ENCODE measurements at places on chromosomes 12 and 14.
A peak's percentile ranks its signal among the peaks of the same experiment; 100 is the strongest.

DNA sequence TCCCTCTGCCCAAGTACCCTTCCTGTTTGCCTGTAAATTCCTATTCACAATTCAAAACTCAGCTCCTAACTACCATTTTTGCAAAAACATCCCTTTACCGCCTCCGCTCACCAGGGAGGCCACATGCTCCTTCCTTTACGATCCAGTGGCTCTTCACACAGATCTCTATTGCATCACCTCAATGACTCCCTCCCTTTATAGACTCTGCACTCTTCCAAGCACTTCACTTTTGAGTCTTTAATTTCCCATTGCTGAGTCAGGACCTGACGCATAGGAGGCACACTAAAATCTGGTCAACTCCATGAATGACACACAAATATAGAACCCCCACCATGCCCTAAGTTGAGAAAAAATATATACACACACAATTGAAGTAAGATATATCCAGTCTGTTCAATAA lies 45.9 kb downstream of the PPP1R13B start:
- no peak for DNase-seq

- no peak for DNase-seq
Measured at GRCh38 chr14:92544051-92544720, 30.6 kb downstream of the RIN3 start.

DNA sequence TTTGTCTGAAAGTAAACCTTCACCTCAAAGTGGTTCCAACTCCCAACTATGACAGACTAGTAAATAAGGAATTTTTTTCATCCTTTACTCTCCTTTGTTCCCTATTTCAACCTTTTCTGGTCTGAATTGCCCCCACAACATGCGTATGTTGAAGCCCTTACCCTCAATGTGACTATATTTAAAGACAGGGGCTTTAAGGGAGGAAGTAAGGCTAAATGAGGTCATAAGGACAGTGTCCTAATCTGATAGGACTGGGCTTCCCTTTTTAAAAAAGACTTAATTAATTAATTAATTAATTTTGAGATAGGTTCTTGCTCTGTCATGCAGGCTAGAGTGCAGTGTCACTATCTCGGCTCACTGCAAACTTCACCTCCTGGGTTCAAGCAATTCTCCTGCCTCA lies 86.3 kb downstream of the VCPKMT start:
- DNase-seq, result no peak

GRCh38 chr14:103527408-103528145 lies 1.4 kb upstream of the TRMT61A start:
- no peak for DNase-seq

DNA sequence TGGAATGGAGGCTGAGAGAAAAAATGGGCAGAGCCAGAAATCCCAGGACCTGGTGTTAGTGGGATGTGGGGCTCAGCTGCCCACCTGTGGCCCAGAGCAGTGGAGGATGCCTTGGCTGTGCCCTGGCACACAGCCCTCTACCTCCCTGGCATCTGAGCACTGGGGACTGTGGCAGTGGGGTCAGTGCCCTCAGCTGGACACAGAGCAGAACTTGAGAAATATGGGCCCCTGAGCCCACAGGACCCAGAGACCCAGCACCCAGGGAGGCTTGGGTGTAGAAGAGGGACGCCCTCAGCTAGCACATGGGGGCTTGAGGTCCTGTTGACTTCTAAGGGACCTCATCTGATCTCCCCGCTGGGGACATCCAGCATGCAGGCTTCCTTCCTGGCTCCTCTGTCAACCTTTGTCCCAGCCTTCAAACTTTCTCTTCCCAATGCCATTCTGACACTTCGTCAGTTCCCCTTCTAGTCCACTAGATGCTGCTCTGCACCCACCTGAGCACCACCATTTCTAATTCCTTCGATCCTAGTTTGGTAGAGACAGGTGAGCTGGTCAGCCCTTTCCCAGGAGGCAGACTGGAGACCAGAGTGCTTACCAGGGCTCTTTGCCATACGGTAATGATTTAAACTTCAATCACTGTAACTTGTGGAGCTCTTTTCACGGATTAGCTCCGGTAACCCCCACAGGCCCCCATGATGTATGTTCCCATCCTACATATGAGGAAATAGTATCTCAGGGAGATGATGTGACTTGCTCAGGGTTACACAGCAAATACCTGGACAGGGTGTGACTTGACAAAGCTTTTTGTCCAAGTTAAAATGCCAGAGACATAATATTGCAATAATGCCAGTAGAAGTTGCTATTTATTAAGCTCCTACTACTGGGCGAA lies 143.7 kb downstream of the ASCL4 start:
- peak; percentile 13 for DNase-seq

DNA sequence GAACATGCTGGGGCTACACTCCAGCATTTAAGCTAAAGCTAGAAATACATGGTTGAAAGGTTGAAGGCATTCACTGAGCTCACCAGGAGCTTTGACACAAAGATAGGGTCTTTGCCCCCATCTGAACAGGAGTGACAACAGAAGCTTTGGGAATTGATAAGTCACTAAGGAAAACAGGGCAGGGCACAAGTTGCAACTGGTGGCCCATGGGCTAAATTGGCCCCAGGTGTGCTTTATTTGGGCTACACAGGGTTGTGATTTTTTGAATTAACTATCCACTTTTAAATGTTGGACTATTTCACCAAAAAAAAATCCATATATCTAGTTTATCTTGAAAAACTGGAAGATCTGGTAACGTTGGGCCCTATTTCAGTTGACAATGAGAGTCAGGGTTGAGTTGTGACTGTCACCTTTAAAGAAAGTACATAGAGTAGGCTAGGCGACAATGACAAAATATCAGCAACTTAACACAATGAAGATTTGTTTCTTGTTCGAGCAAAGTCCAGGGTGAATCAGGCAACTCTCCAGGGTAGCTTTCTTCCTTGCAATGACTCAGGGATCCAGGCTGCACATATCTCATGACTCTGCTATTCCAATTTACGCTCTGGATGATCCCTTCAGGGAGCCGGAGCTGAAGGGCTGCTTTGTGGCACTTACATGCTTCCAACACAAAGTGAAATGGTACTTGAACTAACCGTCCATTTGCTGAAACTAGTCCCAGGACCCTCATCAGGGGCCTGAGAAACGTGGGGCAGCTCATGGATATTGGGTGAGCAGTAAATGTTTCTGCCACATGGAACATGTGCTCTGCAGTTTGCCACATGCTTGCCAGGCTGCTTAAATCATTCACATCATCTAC lies 13.3 kb upstream of the EIF4B start:
- no peak for DNase-seq

GRCh38 chr12:58481811-58482210 lies 438.5 kb downstream of the LRIG3 start:
- DNase-seq, result no peak

DNA sequence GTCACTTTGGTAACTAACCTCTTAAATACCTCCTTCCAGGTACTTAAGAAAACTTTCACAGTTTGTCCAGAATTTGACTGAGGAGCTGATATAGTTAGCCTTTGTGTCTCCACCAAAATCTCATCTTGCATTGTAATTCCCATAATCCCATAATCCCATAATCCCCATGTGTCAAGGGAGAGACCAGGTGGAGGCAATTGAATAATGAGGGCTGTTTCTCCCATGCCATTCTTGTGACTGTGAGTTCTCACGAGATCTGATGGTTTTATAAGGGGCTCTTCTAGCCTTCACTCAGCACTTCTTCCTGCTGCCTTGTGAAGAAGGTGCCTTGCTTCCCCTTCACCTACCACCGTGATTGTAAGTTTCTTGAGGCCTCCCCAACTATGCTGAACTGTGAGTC lies 7.8 kb upstream of the NOVA1 start:
- no peak for DNase-seq

DNA sequence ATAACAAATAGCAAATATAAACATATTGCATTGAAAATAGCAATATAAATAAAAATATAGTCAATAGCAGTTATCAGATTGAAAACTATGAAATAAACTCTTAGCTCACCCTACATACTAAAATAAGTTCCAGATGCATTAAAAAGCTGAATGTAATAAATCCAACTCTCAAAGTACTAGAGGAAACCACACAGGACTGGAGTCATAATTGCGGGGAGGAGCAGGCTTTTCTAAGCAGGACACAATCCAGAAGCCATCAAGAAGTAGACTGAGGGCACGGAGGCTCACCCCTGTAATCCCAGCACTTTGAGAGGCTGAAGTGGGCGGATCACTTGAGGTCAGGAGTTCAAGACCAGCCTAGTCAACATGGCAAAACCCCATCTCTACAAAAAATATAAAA lies 22.2 kb downstream of the GSC start:
- DNase-seq, result no peak

GRCh38 chr12:9699898-9700605 lies 30.5 kb downstream of the CLEC2D start:
- DNase-seq, result no peak

DNA sequence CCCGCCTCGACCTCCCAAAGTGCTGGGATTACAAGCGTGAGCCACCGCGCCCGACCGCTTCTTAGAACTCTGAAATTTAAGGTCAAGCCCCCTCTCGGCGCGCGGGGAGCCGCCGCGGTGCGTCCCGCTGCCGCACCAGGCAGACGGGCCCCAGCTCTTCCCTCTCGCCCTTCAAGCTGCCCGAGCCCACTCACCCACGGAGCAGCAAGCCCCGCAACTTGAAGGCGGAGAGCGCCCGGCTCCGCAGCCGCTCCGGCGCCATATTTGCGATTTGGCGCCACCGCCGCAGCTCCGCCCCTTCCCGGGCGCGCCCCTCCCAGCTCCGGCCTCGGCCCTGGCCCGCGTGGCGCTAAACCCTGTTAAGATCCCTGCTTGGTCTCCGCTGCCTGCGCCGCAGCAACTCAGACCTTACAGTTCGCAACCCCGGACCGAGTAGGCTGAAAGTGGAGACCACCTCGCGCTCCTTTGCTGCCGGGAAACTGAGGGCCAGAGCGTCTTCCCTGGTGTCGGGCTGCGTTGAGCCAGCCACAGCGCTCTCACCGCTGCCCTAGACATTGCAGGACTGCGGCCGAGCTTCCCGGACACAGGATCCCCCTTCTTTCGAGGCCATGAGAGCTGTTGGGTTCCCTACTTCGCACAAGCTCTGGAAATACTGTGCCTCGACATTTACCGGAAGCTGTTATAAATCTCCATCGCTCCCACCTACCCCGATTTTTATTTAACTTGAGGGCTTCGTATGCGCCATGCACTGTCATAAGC lies at the start of gene POLE2:
POLE2 (minus strand) TSS at position 273 of the 759 bp plus-strand sequence; CDS start at position 262, 11 bp downstream.
- peak; percentile 85 for DNase-seq

DNA sequence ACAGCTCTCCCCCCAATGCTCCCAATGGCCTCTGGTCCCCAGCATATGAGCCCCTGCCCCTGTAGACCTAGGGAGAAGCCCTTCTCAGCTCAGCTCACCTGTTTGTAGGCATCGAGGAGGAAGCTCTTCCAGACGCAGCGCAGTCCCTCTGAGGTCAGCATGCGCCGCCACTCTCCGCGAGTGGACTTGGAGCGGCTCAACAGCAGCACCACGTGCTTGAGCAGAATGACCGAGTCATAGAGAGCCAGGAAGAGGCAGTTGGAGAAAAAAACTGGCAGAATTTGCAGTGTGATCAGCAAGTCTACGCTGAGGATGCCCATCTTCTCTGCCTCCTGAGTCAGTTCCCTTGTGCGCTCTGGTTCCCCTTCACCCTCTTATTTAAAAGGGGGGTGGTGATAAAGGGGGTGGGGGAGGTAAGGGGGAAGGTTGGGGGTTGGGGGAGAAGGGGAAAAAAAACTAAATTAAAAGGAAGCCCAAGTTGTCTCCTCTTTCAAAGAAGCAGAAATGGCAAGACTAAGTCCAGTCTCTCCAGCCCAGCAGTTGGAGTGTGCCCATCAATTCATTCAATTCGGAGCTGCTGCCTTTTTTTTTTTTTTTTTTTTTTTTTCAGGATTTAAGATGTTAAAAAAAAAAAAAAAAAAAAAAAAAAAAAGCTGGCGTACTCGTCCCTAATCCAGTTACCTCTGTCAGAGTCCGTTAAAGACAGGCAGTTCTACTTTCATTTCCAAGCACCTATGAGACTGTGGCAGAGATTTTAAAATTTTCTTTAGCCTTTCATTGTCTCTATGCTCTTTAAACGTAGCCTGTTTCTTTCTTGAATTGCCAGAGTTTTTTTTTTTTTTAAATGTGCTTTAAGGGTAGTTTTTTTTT lies at the start of gene DIO2:
DIO2 (minus strand) TSS at position 352 of the 870 bp plus-strand sequence; CDS start at position 320, 32 bp downstream.
- DNase-seq, result no peak

DNA sequence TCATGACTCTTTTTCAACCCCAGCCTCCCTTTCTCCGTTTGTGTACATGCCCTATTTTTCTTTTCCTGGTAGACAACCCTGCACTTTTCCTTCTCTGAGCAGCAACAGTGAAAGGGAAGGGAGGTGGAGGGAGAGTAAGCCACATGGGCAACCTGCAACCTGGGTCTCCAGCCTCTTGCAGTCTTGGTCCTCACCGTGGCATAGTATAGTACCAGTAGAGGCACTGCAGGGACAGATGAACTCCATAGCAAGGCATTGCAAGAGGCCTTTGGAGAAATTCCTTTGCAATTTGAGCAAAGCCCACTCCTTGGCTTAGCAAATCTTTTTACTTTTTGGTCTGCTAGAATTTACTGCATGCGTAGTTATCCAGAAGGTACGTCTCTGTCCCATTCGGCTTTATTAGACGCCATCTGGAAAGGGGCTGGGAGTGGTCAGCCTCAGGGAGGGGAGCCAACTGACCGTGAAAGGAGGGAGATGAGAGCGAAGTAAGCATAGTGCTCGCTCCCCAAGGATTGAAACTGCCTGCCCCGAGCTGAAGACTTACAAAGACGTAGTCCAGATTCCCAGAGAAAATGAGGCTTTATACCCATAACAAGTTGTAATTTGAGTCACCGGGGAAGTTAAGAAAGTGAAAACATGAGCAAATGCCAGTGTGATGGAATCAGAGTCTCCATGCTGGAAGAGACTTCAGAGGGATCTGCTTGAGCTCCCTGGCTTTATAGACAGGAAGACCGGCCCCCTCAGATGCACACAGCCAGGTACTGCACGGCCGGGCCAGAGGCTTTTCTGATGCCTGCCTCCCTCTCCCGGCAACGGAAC lies 332.0 kb downstream of the CACNA1C start:
- DNase-seq, result peak; percentile 73

All from muscle of arm (tissue), 14 donors.